ENCODE measurements at places on chromosomes 2 and 18.

GRCh38 chr2:145116834-145117725, 597.2 kb upstream of the ZEB2 start:
- no peaks in the 10 kb centered on the region for H3K36me3 ChIP-seq
- no peaks in the 10 kb centered on the region for H3K27me3 ChIP-seq
- no peak overlapping the region for H3K4me3 ChIP-seq
- DNase-seq: no peak
- H3K4me1 ChIP-seq: no peaks in the 10 kb centered on the region

GRCh38 chr2:135037831-135038230, 9.4 kb downstream of the MAP3K19 start:
- H3K27ac ChIP-seq: no peak overlapping the region
- H3K4me1 ChIP-seq: no peaks in the 10 kb centered on the region
- no peak overlapping the region for H3K4me3 ChIP-seq
- no peaks in the 10 kb centered on the region for H3K36me3 ChIP-seq

DNA sequence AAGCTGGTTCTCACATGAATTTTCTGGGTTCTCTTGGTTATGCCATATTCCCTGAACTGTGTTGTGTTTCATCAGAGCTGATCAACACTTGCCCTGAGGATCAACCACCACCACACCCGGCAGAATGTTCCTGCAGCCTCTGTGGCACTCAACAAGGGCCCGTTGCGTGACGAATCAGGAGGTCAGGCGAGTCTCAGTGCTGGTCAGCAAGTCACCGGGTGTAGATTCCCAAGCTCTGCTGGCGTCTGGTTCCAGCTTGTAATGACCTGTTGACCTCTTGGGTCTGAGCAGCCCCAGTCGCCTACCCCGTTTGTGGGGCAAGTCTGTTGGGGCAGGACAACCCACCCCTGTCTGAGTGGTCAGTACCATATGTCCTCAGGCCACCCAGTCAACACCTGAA, 46.0 kb downstream of the ADCY3 start:
- DNase-seq: peak; percentile 49
- no peaks in the 10 kb centered on the region for H3K27me3 ChIP-seq
- H3K4me3 ChIP-seq: no peak overlapping the region
- no peaks in the 10 kb centered on the region for H3K4me1 ChIP-seq

DNA sequence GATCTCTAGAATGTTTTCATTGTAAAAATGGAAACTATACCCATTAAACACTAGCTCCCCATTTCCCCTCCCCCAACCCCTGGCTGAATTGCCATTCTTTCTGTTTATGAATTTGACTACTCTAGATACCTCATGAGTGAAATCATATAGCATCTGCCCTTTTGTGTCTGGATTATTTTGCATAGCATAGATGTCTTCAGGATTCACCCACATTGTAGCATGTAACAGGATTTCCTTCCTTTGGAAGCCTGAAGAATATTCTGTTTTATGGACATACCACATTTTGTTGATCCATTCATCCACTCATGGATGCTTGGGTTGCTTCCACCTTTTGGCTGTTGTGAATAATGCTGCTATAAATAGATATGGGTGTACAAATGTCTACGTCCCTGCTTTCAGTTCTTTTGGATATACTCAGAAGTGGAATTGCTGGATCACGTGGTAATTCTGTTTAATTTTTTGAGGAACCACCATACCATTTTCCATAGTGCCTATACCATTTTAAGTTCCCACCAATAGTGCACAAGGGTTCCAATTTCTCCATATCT, 7.7 kb upstream of the ASB1 start:
- no peak overlapping the region for H3K27ac ChIP-seq
- H3K4me3 ChIP-seq: no peak overlapping the region
- H3K36me3 ChIP-seq: no peaks in the 10 kb centered on the region
- no peaks in the 10 kb centered on the region for H3K4me1 ChIP-seq

GRCh38 chr18:58402247-58402646, 226.6 kb downstream of the ALPK2 start:
- no peaks in the 10 kb centered on the region for H3K27me3 ChIP-seq
- no peak overlapping the region for H3K27ac ChIP-seq
- no peaks in the 10 kb centered on the region for H3K4me1 ChIP-seq
- H3K4me3 ChIP-seq: no peak overlapping the region

DNA sequence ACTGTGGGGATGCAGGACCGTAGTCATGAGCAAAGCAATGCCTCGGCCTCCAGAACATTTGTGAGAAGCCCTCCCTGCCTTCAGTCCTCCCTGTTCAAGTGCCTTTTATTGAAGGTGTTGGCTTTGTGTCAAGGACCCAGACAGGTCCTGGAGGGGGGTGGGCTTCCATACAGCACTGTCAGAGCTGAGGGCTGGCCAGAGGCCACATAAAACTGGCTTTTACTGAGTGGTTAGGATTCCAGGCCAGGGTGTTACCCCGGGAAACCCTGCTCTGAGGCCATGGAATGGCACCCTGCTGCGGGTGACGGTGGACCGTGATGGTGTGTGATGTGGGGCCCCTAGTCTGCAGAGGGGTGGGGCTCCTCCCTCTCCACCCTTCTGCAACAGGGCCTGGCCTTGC, 41.6 kb downstream of the TOGARAM2 start:
- no peaks in the 10 kb centered on the region for H3K27me3 ChIP-seq
- H3K4me1 ChIP-seq: no peaks in the 10 kb centered on the region
- no peak overlapping the region for H3K27ac ChIP-seq
- H3K4me3 ChIP-seq: no peak overlapping the region

GRCh38 chr2:240946654-240947053, 40.5 kb downstream of the CROCC2 start:
- no peaks in the 10 kb centered on the region for H3K27me3 ChIP-seq
- H3K27ac ChIP-seq: no peak overlapping the region
- no peaks in the 10 kb centered on the region for H3K4me1 ChIP-seq
- peak; percentile 34 for DNase-seq

DNA sequence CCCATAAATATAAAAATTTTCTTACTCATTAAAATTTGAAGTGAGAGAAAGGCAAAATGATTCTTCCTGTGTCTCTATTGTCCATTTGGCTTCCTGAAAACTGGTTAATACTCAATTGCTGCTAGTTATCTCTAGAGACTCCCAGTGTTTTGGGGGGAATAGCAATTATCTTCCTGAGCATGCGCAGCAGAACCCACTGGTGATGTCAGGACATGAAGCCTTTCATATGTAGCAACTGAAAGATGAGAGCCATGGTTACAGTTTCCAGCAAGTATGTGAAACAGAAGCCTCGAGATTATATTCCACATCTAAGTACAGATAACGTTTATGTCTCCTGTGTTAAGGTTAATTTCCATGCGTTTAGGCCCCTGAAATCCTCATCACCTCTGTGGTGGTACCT, 254.3 kb upstream of the FIGN start:
- H3K4me1 ChIP-seq: no peaks in the 10 kb centered on the region
- no peak for DNase-seq
- no peak overlapping the region for H3K4me3 ChIP-seq
- H3K27ac ChIP-seq: no peak overlapping the region
- H3K27me3 ChIP-seq: no peaks in the 10 kb centered on the region

GRCh38 chr2:85156619-85157018, 23.4 kb downstream of the TCF7L1 start:
- no peak overlapping the region for H3K27ac ChIP-seq
- H3K36me3 ChIP-seq: no peaks in the 10 kb centered on the region
- H3K4me3 ChIP-seq: no peak overlapping the region
- peaks cover 25% of the 10 kb centered on the region for H3K4me1 ChIP-seq
- DNase-seq: no peak
- no peaks in the 10 kb centered on the region for H3K27me3 ChIP-seq

DNA sequence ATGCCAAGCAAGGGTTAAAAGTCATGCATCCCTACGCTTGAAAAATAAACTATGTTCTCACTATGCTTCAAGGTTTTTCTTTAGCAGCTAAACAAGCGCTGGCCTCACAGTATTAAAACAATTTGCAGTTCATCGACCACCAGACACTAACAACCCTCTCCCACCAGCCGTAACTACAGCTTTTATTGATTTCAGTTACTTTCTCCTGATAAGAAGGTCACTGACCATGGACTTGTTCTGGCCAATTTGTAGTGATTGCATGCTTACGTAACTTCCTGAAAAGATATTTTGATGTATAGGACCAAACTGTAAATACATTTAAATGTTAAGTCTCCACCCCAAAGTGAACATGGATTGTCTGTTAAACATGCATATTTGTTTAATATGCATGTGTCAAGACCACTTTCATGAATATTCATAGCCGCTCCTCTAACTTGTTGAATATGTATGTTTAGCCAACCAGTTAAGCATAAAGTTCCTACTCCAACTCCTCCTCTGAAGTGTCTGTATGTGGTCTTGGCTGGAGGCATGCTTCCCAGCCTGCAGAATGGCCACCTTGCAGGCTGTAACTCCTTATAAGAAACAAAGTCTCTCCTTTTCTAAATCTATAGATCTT, 1.7 kb upstream of the THOC1 start:
- H3K4me1 ChIP-seq: no peaks in the 10 kb centered on the region
- H3K4me3 ChIP-seq: no peak overlapping the region
- H3K27ac ChIP-seq: no peak overlapping the region
- no peaks in the 10 kb centered on the region for H3K27me3 ChIP-seq

DNA sequence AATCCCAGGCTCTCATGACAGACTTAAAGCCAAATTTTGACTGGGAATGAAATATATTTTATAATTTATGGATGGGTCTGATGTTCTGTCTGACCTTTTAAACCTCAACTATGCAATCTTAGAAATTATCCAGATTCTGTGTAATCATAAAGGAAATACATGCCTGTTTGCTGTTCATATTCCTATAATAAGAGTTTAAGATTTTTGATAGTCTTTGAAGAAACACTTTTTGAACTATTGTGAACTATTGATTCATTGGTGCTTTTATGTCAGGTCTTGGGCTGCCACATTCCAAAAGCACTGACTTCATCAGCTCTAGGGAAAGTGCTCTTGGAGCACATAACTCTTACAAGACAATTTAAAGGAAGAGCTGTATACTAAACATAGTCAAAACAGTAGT, 64.2 kb downstream of the CCDC150 start:
- H3K36me3 ChIP-seq: no peaks in the 10 kb centered on the region
- no peak overlapping the region for H3K4me3 ChIP-seq
- H3K4me1 ChIP-seq: no peaks in the 10 kb centered on the region
- H3K27ac ChIP-seq: no peak overlapping the region
- DNase-seq: no peak

DNA sequence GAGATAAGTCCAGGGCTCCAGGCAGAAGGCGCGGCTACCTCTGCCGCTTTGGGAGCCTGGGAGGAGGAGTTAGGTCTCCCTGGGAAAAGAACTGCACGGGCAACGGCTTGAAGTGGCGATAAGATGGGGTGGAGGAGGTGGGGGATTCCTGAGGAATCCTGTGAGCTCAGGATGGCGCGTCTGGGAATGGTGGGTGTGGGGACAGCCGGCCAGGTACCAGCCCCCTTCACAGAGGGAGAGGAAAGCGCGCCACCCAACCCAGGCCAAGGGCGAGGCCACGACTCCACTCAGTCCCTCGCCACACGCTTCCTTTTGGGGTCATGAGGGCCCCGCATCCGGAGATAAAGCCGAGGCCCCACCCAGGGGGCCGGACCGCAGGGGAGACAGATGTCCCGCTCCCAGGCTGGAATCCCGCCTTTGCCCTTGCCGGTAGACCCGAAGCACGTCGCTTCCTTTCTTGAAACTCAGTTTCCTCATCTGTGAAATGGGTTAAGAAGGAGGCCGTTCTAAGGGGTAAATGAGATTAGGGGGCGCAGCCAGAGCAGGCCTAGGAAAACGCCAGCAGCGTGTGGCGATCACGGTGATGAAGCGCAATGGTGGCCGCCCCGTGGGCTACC, 1.7 kb upstream of the CTDSP1 start:
- H3K27me3 ChIP-seq: no peaks in the 10 kb centered on the region
- H3K27ac ChIP-seq: peak overlapping the region; percentile 97
- peaks cover 10% of the 10 kb centered on the region for H3K4me1 ChIP-seq
- H3K4me3 ChIP-seq: peak overlapping the region; percentile 98
- H3K36me3 ChIP-seq: no peaks in the 10 kb centered on the region

DNA sequence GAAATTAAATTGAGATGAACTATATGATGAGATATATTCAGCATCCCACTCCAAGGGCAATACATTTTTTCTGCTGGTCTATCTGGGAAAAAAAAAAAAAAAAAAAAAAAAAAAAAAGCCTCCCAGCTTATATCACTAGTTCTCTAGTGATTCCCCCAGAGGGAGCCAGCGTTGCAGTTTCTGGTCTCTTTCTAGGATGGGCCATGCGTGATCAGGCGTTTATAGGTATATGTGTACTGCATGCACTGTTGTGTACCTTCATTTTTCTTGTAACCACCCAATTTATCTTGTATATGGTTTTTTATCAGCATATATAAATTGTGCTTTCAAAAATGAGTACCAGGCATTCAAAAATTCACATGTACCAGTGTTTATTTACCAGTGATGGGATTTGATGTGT, 35.1 kb downstream of the DCDC2C start:
- no peaks in the 10 kb centered on the region for H3K4me1 ChIP-seq
- H3K27me3 ChIP-seq: no peaks in the 10 kb centered on the region
- H3K4me3 ChIP-seq: no peak overlapping the region
- H3K27ac ChIP-seq: no peak overlapping the region
- no peaks in the 10 kb centered on the region for H3K36me3 ChIP-seq

GRCh38 chr2:86308984-86309695, 28.3 kb downstream of the REEP1 start:
- no peak overlapping the region for H3K27ac ChIP-seq
- H3K4me1 ChIP-seq: no peaks in the 10 kb centered on the region
- no peaks in the 10 kb centered on the region for H3K36me3 ChIP-seq
- H3K4me3 ChIP-seq: no peak overlapping the region

DNA sequence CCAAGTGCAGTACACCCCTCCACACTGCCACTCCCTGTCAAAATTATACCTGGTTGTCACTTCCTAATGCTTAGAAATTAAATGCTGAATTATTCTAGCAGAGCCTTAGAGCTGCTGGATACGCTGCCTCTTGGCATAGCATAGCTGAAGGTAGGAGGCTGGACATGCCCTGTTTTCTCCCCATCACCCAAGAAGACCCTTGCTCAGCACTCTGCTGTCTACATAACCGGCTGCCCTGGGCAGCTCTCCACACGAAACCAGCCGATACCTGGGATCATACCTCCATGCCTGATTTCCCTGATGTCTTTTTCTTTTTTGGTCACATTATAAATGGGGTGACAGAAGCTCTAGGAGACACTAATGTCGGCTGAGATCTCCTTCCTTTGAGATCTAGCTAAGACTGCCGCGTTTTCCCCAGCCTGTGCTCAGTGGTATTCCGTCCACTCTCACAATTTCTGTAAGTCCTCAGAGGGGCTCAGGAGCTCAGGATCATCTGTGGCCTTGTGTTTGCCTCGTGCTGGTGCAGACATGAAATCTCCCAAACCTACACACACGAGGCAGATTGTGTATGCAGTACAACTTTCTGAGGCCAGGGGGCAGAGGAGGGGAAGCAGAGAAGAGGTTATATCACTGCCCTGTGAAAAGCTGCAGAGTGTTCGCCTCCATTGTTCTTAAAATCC, 13.5 kb upstream of the ZAP70 start:
- peak; percentile 21 for DNase-seq
- no peaks in the 10 kb centered on the region for H3K36me3 ChIP-seq
- H3K4me1 ChIP-seq: no peaks in the 10 kb centered on the region

Measured in breast epithelium (tissue), 4 donors.